Hepatic stellate cell (primary cell): ENCODE measurements at places on chromosomes 6 and 20.

DNA sequence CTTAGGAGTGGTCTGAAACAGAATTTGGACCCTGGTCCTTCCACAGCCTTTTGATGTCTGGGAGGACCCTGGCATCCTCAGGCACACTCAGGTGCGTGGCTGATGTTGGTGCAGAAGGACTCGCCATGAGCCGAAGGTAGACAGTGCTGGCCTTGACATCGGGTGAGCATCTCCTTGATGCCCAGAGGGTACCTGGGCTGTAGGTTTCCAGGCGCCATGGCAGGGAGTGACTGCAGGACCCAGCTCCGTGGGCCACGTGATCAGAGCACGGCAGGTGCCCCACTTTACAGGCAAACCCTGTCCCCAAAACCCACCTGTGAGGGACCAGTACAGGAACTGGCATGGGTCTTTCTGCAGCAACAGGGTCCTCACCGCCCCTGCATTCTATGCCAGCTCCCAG, 319.2 kb downstream of the CDH4 start:
- DNase-seq: no peak

DNA sequence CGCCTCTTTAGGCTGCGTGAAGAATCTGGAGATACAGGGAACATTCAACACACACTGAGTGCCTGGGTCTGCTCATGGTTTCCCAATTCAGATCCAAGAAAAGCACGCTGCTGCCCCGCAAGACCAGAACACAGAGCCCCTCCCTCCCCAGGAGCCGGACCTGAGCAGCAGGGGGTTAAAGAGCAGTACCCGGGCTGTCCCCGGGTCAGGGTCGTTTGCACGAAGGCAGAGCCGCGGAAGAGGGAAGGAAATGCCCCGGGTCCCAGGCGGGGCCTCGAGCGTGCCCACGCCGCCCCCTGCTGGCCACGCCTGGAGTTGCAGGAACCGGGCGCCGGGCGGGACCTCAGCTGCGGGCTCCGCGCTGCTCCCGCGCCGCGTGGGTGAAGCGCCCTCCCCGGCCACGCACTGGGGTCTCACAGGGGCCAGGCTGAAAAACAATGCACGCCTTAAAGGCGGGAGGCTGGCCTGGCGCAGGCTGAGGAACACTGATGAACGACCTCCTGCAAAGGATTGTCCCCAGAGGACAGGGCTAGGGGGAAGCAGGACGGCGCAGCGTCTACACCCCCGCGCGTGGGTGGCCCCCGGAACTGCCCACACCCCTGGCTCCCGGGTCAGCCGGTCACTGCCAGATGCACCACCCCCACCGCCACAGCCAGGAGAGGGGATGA, 48.9 kb downstream of the ANKRD60 start:
- peak; percentile 74 for DNase-seq

DNA sequence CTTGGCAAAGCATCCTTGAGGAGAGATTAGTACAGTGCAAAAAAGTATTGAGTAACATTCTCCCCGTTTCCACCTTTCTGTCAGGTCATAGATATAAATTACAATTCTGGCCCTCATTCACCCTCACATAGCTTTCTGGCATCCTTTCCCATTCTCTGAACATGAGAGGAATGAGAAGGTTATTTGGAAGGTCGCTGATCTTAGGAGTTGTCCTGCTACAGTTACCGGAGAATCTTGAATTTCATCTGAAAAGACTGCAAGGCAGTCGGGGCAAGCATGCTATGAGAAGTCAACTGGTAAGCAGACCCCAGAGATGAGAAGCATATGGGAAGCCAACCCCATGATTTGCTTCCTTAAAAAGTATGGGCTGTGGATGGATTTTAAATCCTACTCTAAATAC, 166.7 kb upstream of the CENPW start:
- DNase-seq: no peak

DNA sequence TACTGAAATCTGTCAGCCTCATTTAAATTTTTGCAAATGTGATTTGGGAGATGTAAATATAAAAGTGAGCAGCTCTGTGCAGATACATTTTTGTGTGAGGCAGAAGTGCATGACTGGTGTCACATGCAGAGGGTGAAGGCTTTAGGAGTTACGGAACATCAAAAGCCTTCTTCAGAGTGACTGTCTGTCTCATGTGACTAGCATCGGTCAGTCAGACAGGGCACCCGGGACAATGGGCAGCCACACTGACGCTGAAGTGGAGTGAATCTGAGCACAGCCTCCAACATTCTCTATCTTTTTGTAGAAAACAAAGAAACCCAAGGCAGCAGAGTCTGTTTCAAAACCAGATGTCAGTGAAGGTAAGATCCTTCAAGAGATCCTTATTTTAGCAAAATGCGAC, 7.9 kb upstream of the FAM209A start:
- no peak for DNase-seq

- DNase-seq: no peak
Measured at GRCh38 chr6:116467514-116467913, 6.3 kb downstream of the CALHM6 start.

DNA sequence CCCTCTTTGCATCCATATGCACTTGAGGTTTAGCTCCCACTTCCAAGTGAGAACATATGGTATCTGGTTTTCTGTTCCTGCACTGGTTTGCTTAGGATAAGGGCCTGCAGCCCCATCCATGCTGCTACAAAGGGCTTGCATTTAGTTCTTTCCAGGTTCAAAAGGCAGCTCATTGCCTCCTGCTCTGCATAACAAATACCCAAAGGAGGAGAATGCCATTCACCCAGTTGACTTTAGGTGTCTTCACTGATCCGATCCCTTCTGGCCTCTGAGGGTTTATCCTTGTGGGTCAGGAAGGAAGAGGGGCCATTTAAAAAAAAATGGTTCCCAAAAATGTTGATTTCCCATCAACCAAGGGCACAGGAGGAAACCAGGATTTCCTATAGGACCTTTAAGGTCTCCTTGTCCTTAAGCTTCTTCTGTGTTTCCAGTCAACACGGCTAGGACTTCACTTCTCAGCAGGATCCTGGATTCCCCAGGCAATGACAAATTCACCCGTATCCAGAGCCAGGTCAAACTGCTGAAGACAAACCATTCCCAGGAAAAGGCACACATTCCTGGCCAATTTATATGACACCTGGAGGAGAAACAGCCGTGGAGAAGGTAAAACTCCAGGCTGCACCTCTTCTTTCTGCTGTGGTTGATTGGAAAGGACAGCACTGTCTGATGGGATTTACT, 447.7 kb upstream of the CDH4 start:
- no peak for DNase-seq

- DNase-seq: no peak
Measured at GRCh38 chr6:5453546-5453945, 192.2 kb downstream of the FARS2 start.

DNA sequence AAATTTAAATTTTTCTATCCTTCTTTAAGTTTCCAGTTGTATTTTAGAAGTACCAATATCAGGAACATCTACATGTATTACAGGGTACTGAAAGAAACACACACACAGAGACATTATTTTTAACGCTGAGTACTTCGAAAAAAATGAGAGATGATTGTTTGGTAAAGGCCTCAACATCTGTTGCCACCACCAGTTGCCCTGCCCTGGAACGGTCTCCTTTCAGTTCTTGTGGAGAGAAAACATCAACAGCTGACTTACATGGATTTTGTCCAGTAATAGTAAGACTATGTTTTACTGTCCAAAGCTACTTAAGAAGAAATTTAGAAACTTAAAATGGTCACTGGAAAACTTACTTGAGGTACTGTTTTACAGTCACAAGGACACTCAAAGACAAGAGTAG, 16.7 kb downstream of the HMGCLL1 start:
- DNase-seq: no peak

DNA sequence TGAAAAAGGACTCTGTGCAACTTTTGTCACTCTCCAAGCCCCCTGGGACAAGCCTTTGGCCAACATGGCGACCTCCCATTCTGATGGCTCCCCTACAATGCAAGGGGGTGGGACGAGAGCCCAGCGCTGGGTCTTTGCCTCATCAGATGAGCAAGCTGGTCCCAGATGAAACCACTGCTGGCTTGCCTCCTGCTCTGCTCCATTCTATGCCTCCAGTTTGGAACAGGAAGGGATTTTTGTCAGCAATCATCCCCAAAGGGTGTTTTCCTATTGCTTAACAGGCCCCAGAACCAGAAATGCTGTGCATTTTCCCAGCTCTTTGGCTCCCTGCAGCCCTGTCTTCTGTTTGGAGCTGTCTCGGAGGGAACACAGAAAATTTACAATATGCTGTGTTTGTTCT, 412.7 kb downstream of the MAFB start:
- no peak for DNase-seq

- no peak for DNase-seq
Measured at GRCh38 chr20:4568361-4568959, 153.2 kb upstream of the PRND start.

- no peak for DNase-seq
Measured at GRCh38 chr20:2693286-2694007, 867 bp downstream of the EBF4 start.

DNA sequence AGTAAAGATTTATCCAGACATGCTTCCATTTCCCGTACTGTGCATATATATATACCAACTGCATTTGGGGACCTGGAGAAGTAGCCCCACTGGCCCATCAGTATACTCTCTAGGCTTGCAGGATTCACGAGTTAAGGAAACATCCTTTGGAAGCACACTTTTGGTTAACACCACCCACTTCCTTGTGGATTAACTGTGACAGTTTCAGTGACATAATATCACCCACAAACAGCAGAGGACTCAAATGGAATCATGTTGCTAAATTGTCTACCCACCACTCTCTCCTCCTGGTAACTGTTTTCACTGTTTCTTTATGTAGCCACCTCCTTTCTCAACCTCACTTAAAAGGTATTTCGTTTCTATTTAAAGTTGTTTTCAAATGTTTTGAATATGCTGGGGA, 55.0 kb downstream of the PROKR2 start:
- no peak for DNase-seq

- DNase-seq: no peak
Measured at GRCh38 chr6:10205120-10205519, 209.8 kb downstream of the TFAP2A start.

GRCh38 chr20:62822239-62822787, 5.5 kb downstream of the COL9A3 start:
- no peak for DNase-seq

GRCh38 chr20:49854190-49854875, 41.7 kb downstream of the SLC9A8 start:
- no peak for DNase-seq

DNA sequence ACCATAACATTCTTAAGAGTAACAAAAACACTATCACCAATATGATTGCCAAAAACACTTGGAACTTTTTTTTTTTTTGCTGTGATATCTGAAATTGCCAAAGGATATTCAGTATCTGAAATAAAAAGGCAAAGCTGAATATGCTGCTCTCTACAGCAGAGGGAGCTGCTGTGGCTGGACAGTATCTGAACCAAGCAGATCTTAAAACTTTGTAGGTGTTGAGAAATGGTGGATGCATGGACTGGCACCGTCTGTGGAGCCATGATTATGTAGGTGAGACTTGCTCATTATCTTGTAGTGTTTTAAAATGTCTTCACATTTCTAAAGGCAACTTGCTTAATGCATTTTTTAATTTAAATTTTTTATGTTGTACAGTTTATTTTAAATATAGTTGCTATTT, 9.2 kb downstream of the PDCD2 start:
- DNase-seq: peak; percentile 8

DNA sequence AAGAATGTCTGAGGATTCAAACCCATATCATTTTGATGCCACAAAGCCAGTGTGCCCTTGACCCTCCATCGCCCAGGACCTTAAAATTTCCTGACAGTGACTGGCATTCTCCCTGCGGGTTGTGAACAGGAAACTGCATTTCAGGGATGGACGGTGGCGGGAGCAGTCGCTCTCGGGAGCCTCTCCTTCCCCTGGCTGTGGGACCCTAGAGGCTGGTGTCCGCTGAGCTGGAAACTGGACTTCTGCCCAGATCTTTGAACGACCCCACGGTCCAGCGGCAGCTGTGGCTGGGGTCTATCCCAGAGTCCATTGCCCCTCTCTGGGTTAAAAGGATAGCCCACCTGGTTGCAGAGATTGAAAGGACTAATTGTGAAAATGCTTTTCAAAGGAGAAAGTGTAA, 1.4 kb upstream of the SEC63 start:
- no peak for DNase-seq

DNA sequence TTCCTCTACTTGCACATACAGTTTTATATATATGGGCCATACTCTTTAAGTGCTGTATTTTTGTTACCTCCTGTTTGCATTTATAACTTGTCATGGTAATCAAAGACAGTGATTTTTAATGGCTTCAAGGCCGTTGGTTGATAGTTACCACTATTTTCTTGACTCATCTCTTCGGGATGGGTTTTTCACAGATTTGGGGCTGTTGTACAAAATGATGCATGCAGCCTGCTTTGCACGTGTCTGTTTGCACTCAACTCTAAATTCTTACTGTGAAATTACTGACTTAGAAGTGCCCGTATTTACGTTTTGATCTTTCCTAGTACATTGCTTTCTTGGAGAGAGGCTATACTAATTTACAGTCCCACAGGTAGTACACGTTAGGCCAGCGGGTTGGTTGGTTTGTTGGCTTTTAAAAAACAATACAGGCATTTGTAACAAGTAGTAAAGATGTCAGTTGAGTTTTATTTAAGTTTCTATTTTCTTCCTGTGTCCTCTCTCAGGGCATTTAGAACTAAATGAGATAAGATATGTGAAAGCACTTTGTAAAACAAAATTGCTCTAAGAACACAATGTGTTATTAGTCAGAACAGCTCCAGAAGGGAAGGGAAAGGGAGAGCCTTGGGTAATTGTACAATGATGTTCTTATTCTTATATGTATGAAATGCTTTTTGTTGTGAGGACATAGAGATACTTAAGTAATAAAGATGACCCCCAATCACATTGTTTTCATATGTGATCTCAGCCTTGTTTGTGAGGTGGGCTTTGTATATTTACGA, 11.7 kb downstream of the JARID2 start:
- no peak for DNase-seq
